NCI-H510A (cell line): ENCODE measurements at places on chromosomes 11 and 22.

DNA sequence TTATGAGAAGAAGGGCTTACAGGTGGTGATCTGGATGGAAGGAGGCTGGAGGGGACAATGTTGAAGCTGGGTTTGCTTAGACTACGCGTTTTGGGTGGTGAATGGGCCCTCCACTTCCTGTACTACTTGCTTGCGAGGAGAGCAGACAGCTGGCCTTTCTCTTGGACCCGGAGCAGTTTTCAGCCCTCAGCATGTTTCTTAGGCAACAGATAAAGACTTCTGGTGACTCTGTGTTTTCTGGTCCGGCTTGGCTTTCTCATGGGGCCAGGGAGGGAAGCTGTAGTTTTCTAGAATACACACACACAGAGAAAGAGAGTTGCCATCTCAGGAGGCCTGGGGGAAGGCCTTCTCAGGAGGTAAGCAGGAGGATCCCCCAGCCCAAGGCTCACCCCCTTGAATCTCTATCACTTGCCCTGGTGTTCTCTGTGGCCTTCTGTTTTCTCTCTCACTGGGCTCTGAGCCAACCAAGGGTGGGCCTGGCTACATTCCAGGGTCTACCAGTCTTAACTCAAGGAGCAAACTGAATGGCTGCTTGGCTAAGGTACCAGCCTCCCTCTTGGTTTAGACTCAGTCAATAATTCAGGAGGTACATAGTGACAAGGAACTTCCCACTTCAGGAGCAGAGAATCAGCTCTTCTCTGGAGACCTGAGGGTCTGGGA, 2.4 kb downstream of the CCS start:
- DNase-seq = no peak

GRCh38 chr11:102225689-102226568, 91.4 kb upstream of the BIRC3 start:
- no peak for DNase-seq

- DNase-seq = no peak
These were observed 30.0 kb upstream of the RAB39A start for GRCh38 chr11:107898270-107898669.

DNA sequence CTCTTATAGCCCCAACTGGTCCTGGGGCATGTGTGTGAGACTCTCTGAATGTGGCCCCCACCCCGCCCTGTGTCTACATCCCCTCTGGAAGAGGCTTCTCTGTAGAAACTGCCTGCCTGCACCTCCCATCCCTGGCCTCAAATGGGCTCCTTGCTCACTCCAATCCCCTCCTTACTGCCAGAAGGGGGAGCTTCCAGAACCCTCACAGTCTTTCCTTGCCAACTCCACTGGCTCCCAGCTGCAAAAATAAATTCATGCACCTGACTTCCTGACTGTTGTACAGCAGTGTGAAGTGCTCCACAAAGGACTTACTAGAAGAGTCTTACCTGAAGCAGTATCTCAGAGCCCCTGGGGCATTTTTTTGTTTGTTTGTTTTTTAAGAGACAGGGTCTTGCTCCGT, 15.2 kb upstream of the SERPIND1 start:
- no peak for DNase-seq

- no peak for DNase-seq
These were observed 343.5 kb downstream of the TENM4 start for GRCh38 chr11:79097246-79097875.

DNA sequence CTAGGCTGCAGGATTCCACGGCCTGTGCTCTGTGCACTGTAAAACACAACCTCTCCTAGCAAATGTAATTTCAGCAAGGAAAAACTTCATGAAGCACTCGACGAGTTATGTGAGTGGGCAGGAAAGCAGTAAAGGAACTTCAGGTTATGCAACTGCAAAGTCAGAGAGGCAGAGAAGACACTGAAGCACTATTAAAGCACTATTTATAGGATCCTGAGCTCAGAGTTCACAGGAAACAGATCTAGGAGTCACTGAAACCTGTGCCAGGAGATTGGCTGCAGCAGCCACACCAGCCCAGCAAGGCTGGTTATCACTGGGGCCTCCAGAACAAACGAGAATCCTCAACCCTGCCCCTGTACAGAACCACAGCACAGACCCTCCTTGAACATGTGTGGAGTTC, 2.5 kb downstream of the SMIM35 start:
- DNase-seq = no peak

DNA sequence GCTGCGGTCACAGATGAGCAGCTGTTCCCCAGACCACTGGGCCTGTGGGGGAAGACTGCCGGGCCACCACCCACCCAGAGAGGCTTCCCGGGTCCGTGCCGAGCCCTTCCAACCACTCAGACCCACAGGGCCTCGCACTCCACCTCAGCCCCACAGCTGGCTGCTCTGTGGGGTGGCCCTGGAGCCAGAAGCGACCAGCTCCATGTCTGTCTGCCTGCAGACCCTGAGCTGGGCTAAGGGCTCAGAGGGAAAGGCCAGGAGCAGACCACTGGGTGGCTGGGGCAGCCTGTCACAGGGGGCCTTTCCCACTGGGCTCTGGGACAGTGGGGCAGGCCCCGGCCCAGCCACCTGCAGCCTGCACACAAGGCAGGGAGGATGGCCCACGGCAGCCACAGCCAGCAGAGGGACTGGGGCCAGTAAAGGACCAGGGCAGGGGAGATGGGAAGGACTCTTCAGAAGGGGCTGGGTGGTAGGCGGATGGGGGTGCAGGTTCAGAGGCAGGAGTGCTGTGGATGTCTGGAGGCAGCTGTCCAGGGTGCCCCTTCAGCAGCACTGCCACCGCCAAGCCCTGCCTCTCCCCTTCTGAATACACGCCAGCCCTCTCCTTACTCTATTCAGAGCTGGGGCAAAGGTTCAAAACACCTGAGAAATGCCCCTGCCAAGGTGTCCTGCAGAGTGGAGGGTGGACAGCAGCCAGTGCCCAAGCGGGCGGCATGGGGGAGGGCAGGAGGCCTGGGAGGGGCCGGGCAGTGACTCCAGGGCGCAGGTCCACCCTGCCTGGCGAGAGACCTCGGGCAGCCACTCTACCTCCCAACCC, 32.2 kb downstream of the GNB1L start:
- DNase-seq = no peak

DNA sequence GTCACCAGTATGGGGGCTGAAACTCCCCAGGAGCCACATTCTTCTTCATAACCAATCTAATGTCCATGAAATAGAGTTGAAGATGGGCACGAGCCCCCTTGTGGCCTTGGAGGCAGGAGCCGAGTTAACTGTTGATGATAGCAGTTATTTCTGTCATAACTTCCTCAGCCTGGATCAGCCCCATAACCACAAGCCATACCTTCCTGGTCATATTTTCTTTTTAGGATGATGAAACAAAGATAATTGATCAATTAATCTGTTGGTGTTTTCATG, 65.0 kb upstream of the TTC12 start:
- DNase-seq = no peak

- DNase-seq = no peak
These were observed 32.2 kb upstream of the SLC22A12 start for GRCh38 chr11:64558869-64559268.
